ENCODE measurements at places on chromosomes 12 and 14.

- no peak for DNase-seq
Measured at GRCh38 chr12:50678650-50679365, 85.1 kb upstream of the ATF1 start.

- DNase-seq = peak; percentile 59
Measured at GRCh38 chr12:11719678-11720099, 70.2 kb downstream of the ETV6 start.

GRCh38 chr12:8081251-8081920 is 688 bp upstream of the NECAP1 start:
- no peak for DNase-seq

DNA sequence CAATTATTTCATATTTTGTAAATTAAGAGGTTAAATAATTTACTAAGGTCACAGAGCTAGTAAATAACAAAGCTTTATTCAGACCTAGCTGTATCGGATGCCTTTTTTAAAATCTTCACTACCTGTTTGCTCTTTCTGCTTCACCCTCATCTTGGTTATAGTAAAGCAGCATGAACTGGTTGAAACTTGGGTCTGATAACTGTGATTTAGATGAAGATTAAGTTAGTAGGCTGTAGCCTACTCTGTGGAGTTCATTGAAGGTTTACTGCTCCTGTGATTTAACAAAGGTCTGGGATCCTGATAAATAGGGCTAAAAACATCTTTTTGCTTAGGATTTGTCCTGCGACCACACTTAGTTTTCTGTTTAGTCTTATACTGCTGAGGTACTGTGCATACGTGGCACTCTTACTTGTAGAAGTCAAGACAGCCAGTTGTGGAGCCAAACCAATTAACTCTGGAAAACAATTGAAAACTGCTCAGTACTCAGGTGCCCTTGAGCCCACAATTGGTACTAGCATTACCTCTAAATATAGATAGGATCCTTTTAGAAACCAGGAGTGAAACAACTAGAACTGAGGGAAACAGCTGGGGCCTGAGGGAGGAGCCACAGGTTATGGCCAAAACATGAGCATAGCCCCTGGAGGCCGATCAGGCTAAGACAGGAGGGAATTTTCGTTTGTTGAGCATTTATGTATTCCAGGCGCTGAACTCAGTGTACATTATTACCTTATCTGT is 2.3 kb downstream of the SPATS2 start:
- peak; percentile 33 for DNase-seq

DNA sequence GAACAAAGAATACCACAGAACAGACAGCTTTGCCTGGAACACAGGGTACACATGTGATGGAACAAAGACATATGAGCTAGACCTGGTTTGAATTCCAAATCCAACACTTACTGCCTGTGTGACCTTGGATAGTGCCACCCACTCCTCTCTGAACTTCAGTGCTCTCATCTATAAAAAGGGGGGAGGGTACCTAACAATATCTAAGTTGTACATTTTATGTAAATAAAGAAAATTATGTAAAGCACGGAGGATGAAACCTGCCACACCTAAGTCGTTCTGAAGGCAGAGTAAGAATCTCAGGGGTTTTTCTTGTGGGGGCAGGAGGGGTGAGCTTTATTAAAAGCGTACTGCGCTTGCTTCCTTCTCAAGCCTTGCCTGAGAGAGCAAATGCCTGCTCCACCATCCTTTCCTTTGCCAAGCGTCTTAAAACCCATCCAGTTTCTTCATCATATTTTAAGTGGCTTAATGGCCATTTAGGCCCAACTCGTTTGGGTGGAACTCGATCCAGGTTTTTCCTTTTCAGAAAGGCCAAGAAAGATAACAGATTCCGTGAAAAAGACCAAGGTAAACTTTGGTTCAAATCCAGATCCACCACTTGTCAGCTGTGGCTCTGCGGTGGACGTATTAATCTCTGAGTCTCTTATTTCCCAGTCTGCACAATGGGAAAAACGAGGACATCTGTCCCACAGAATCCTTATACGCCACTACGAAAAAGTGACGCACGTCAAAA is 946 bp downstream of the DDX24 start:
- no peak for DNase-seq

DNA sequence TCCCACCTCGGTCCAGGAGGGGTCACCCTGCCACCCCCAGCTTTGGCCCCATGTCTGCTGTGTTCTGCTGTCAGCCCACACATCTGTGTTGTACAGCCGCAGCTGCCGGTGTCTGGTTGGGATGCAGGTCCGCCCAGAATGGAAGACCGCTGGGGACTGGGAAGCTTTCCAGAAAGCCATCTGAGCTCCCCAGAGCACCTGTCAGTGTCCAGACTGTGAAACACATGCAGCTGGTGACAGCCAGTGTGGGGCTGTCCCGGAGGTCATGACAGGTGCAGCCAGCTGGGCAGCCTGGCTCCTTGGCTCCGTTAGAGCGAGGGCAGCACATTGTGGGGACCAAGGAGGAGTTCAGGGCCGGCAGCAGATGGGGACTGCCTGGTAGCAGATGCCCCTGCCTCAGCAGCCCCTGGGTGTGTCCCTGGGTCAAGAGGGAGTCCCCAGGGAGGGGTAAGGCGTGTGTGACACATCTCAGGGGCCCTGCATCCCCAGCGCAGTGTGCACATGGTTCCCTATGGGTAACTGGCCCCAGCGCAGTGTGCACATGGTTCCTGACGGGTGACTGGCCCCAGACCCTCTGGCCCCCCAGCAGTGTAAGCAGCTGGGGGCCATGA is 16.4 kb downstream of the CEP170B start:
- DNase-seq = no peak
